AG10803 (cell line): ENCODE measurements at places on chromosomes 7 and 10.
A peak's percentile ranks its signal among the peaks of the same experiment; 100 is the strongest.

DNA sequence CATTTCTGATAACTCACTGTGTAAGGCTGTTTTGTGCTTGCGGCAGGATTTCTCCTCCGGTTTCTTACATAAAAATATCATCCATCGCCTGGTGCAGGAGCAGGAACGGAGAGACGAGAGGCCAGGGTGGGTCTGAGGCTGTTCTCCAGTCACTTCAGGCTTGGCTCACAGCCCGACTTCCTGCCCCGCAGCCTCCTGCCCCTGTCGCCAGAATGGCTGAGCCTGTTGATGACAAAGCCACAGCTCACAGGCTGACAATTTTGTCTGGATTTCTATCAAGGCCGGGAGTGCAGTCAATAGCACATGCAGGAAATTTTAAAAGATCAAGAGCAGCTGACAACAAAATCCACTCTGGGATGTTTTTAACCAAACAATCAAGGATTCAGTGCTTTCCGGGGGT, 229.7 kb upstream of the ZNF32 start:
- peak; percentile 39 for DNase-seq

DNA sequence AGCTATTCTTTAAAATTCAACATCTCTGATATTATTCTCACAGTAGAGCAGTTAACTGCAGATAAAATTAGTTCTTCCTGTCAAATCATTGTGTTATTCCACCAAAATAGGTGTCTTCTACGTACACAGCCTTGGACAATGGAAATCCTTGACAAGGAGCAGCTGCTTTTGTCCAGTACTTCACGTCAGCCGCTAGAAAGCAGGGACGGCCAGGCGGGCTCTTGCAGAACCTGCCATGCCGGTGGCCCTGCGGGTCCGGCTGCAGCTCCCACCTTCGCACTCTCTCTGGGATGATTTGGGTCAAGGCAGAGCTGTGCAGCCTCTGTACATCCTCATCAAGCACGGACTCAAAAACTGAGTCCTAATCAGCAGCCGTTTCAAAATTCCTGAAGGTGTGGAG, 2.2 kb upstream of the FOXI2 start:
- no peak for DNase-seq

- DNase-seq = peak; percentile 94
Observed at GRCh38 chr10:122112625-122113160, 123.7 kb downstream of the TACC2 start.

GRCh38 chr7:128879461-128879938, 16.8 kb downstream of the ATP6V1F start:
- DNase-seq = no peak

DNA sequence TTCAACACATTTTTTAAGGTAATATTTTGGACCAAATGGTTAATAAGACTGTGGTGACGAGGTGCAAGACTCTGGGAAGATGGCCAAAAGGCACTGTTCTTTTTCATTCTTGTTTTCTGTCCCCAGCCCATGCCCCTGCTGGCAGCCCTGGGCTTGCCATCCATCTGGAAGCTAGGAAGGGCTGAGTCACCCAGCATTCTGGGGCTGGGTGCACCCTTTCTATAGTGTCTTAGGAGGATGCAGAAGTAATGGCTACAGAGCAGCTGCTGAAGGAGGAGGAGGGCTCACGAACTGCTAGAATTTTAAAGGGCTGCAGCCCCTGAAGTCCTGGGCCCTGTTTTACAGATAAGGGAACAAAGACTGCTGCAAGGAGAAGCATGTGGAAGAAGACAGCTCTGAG, 42.8 kb upstream of the ZNF32 start:
- DNase-seq = peak; percentile 45

GRCh38 chr7:29196971-29197595, 2.5 kb downstream of the CHN2 start:
- DNase-seq = no peak

DNA sequence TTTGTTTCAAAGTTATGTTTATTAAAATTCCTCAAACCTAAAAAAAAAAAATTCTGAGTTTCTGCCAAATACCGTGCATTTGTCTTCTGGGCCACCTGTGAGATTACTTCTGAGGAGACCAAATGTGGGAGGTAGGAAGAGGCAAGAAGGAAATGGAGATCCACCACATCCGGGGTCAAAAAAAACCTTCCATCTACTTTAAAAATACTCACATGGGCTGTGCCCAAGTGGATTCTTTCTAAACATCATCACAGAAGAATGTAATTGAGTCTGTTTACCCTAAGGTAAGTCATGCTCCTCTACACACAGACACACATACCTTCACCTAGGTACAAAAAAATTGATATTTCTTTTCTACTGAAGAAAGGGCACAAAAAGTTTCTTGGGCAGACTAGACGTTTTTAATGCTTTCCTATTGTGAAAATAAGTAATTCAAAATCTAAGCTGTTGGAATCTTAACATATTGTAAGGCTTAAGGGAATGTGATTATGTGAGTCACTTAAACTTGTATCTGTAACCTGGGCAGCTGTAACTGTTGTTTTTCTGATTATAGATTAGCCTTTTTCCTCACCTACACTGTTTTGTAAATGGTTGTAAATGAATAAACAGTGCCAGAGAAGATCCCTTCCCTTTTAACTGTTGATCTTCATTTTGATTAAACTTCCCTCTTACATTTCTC, 19.1 kb upstream of the SPOCK2 start:
- no peak for DNase-seq

DNA sequence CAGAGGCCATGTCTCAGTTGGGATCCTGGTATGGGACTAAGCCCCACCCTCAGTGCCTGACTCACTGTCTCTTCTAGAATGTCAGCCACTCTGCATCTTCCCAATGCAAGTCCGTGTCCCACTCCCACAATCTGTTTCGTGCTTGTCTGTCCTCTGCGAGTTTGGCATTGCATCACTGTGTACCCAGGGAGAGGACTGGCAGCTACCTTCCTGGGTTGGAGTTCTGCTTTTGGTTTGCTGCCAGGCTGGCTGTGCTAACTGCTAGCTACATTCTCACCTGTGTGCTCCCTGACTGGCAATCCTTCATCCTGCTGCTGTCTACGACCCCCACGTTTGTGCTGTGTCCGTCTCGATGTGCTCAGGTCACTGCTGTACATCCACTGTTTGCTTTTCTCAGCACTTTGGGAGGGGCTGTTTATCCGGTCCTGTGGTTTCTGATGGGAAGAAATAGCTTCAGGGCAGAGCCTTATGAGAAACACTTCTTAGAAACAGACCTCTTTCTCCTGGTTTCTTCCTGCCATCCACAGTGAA, 56.0 kb upstream of the GLI3 start:
- no peak for DNase-seq

DNA sequence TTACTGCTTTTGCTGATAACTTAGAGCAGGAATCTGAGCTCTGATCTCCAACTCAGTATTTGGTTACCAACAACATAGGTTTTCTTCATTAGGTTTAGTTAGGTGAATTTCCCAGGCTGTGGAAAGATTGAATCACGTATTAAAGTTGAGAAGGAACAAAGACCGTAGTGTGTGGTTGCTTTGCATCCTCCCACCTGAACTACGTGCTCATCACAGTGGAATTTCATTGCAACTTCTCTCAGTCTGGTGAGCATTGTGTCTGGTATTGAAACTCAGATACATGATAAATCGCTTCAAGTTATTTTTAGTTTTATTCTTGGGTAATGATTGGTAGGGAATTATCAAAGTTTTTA, 139.4 kb upstream of the AKR1E2 start:
- DNase-seq = peak; percentile 72

DNA sequence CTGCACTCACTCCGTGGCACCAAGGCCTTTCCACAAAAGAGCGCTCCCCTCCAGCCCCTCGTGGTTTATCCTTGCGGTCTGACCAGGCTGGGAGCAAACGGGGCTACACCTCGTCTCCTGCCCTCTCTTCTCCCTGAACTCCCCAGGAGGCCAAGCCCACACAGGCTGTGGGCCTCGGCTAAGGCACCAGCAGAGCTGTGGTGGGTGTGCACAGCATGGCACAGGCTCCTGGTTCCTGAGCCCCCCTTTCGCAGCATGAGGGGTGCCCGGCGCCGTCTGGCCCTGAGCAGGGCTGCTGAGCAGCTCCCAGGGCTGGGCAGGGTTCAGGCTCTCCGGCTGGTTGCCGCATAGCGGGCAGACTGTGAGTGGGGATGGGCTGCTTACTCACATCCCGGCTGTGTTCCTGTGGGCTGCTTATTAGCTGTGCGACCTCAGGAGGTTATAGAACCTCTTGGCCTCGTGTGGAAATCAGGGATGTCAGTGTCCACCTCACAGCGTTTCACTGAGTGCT, 90.4 kb downstream of the ZMIZ1 start:
- peak; percentile 83 for DNase-seq

DNA sequence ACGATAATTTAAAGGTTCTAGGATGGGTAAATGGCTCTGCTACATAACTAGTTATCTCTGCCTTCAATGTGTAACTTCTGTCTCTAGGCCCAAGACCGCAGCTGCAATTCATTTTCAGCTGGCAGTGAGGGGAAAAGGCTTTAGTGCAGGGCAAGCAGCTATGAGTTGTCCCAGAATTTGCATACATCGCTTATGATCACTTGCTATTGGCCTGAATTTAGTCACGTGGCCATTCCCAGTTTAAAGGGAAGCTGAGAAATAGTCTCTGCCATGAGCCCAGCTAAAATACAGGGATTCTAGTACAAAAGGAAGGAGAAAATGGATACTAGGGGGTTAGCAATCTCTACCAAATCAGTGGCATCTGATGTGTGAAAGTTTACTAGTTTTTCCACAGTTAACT, 145.8 kb upstream of the IMMP2L start:
- DNase-seq = peak; percentile 21

DNA sequence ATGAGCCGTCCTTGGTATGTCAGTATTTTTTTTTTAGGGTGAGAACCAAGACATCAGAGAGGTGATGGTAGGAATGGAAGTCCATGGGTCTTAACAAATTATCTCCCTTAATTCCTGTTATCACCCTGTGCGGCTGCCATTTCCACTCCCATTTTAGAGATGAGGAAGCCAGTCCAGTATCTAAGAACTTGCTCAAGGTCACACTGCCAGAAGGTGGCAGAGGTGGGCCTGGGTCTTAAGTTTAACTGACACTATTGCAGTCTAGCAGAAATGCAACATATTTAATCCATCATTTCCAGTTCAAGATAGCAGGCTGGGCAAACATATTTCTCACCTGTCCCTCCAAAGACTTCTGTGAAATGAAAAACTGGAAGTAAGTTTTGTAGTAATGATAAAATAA, 108.3 kb downstream of the GLI3 start:
- DNase-seq = peak; percentile 23

GRCh38 chr10:89475125-89475524, 60.3 kb downstream of the SLC16A12 start:
- no peak for DNase-seq

DNA sequence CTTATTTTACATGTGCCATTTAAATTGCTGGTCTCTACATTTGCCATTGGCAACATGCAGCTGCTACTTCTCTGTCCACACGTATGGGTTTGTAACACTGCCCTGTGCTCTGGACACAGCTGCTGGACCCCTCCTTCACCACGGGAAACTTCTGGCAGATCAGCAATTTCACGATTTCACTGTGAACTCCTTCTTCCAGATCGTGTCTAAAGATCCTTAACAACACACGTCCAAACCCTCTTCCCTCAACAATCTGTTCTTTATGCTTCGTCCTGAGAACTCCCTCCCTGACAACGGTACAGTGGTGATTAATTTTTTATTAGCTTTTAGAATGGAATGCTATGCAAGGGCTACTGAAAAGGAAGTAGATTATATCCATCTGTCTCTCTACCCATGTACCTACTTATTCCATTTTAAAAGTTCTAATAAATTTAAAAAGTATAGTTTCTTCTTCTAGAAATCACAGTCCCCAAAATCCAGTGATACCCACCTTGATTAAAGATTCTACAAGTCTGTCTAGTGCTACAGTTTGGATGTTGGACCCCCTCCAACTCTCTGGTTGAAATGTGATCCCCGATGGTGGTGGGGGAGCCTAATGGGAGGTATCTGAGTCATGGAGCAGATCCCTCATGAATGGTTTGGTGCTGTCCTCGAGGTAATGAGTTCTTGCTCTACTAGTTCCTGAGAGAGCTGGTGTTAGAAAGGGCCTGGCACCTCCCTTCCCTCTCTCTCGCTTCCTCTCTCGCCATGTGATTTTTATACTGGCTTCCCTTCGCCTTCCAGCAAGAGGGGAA, 81.0 kb downstream of the KIAA1549 start:
- DNase-seq = no peak

- no peak for DNase-seq
Observed at GRCh38 chr7:117793521-117793920, 79.7 kb downstream of the CTTNBP2 start.

DNA sequence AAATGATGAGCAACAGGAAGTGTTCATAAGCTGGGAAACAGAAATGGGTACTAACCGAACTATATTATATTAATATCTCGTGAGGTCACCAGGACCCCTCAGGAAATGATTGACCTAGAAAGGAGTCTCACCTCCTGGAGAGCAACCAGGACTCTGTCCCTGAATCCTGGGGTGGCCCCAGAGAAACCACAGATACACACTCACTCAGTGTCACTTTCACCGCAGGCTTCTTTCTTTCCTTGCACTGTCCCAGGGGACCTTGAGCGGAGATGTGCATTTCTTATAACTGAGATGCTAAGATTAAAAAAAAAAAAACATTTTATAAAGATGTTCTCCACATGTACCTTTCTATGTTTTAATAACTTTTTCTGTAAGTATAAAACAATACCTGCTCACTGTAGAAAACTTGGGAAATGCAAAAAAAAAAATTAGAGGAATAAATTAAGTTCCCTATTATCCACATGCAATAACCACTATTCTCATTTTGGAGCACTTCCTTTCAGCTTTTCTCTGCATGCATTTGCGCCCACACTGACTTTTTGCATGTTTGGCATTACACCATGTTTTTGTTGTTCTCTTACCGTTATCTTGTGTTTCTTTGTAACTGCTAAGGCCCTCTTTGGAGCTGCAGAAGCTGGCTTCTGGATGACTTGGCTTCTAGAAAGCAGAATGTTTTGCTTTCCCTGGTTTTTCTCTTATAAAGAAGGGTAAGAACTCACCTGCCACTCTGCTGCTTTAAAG, 15.0 kb downstream of the NOD1 start:
- DNase-seq = no peak

DNA sequence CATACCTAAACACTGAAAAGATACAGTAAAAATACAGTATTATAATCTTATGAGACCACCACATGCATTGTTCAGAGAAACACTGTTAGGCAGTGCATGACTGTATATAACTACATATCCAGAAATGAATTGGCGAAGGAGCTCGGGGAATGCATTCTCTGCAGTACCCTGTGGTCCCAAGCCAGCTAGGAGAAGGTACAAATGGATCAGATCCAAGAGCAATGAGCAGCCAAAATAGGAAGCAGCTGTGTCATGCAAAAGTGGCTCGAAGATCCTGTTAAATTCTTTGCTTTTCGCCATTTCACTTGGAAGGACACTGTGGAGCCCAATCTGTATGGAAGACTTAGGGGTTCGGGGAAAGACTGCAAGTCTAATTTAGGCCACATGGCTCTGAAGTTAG, 334.8 kb downstream of the TNS3 start:
- DNase-seq = no peak

GRCh38 chr10:106711313-106711906, 453.1 kb downstream of the SORCS1 start:
- no peak for DNase-seq
